ENCODE measurements at places on chromosomes 5 and 9.

- no peak for DNase-seq
Measured at GRCh38 chr5:108543486-108543885, 161.6 kb upstream of the FBXL17 start.

GRCh38 chr5:76403766-76404222, 709 bp downstream of the IQGAP2 start:
- peak; percentile 81 for DNase-seq

GRCh38 chr5:177361418-177362291, 3.9 kb downstream of the RGS14 start:
- peak; percentile 43 for DNase-seq

GRCh38 chr9:127970401-127971313, 10.1 kb downstream of the EEIG1 start:
- DNase-seq, result peak; percentile 83

DNA sequence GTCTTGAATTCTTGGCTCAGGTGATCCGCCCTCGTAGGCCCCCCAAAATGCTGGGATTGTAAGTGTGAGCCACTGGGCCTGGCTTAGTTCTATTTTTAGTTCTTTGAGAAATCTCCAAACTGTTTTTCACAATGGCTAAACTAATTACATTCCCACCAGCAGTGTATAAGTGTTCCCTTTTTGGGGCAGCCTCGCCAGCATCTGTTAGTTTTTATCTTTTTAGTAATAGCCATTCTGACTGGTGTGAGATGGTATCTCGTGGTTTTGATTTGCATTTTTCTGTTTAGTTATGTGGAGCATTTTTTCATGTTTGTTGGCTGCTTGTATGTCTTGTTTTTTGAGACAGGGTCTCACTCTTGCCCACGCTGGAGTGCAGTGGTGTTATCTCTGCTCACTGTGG, 28.2 kb downstream of the CNOT6 start:
- no peak for DNase-seq

All from activated naive CD4-positive, alpha-beta T cell treated with anti-CD3 and anti-CD28 coated beads, Interleukin-2, amount 10 ng/mL, durations not matched to agents 7 days and 5 days (primary cell).